ENCODE measurements at places on chromosomes 1 and 21. TPM values are rescaled to one million over a fixed set of nuclear protein-coding genes. Genes with fewer than 3 reads are reported as not detected.

DNA sequence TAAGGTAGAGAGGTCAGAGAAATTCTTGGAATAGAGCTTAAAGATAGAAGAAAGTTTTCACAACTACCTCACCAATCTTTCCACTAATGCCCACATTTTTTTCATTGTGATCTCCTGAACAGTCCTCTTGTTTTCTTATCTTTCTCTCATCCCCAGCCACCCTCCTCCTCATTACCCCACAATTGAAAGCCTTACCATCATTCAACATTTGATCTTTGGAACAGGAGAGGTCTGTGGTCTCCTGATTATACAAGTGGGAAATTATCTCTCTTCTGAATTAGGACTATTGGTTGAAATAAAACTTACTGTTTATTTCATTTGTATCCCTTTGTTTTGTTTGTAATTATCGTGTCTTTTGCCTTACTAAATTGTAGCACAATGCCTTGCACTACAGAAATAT, 29.6 kb downstream of the DNAH14 start:
- no peaks in the 10 kb centered on the region for H3K4me1 ChIP-seq
- H3K4me3 ChIP-seq = no peak overlapping the region
- H3K36me3 ChIP-seq = no peaks in the 10 kb centered on the region
- no peak overlapping the region for H3K27ac ChIP-seq

DNA sequence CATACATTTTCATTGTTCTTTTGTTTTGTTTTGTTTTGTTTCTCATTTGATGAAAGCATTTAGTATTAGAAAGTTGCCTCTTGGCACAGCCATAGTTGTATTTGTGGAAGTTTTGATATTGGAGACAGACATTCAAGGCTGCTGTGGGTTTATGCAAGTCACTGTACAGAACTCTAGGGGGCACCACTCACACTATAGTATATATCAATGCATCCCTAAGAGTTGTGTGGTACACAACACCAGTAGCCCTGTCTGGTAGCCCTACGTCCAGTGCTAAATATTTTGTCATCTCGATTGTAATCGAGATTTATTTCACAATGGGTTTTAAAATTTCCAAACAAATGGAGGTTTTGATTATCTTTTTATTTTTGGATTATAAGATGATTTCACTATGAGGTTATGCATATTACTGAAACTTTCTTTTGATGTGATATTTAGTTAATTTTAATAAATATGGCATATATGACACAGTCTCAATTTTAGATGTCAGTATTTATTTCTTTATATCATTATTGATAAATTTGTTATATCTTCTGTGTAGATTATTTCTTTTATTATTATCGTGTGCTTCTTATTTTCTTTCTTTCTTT, 112.2 kb downstream of the NR5A2 start:
- peak; percentile 91 for DNase-seq
- H3K27ac ChIP-seq = no peak overlapping the region
- no peaks in the 10 kb centered on the region for H3K36me3 ChIP-seq
- H3K27me3 ChIP-seq = no peaks in the 10 kb centered on the region
- H3K4me1 ChIP-seq = no peaks in the 10 kb centered on the region

- no peaks in the 10 kb centered on the region for H3K27me3 ChIP-seq
- no peaks in the 10 kb centered on the region for H3K36me3 ChIP-seq
- no peaks in the 10 kb centered on the region for H3K4me1 ChIP-seq
- H3K27ac ChIP-seq = no peak overlapping the region
Observed at GRCh38 chr1:208682664-208683013, 438.5 kb upstream of the PLXNA2 start.

PDPN gene
- total RNA-seq = 4.7 TPM

IQGAP3 gene
- 3.5 TPM for total RNA-seq

- H3K27me3 ChIP-seq = no peaks in the 10 kb centered on the region
- no peak overlapping the region for H3K4me3 ChIP-seq
- DNase-seq = no peak
- H3K27ac ChIP-seq = no peak overlapping the region
- no peaks in the 10 kb centered on the region for H3K36me3 ChIP-seq
Observed at GRCh38 chr1:91803847-91804545, 82.0 kb downstream of the TGFBR3 start.

GRCh38 chr1:167198518-167199133, 22.1 kb upstream of the POU2F1 start:
- no peaks in the 10 kb centered on the region for H3K4me1 ChIP-seq
- H3K4me3 ChIP-seq = no peak overlapping the region

REG4 gene
- not detected for total RNA-seq

DNA sequence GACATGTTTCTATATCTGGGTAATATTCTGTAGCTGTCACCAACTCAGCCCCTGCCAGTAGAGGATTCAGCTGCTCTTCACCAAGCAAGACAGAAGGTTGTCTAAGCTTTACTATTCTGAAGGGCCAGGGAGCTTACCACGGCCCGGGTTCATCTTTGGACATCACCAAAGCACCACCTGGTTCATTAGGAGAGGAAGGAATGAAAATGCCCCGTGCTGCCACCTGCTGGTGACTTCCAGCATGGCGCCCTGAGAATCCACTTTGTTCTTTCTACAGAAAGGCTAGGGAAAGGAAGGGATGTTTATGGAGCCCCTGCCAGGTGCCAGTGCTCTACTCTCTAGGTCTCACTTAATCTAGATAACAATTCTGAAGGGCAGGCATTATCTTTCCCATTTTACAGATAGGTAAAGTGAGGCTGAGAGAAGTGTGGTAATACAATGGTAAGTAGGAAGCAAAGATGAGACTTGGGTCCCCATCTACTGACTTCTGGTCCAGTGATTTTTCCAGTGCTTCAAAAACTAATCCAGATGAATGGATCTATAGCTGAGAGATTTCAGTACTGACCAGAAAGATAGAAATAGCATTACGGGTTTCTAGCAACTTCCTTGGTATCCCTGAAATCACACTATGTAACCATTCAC, 79.5 kb downstream of the BEND5 start:
- H3K36me3 ChIP-seq = no peaks in the 10 kb centered on the region
- H3K27ac ChIP-seq = no peak overlapping the region
- no peak for DNase-seq
- no peaks in the 10 kb centered on the region for H3K4me1 ChIP-seq
- peaks cover 2% of the 10 kb centered on the region for H3K27me3 ChIP-seq

FCGR1A gene
- not detected for total RNA-seq

DNA sequence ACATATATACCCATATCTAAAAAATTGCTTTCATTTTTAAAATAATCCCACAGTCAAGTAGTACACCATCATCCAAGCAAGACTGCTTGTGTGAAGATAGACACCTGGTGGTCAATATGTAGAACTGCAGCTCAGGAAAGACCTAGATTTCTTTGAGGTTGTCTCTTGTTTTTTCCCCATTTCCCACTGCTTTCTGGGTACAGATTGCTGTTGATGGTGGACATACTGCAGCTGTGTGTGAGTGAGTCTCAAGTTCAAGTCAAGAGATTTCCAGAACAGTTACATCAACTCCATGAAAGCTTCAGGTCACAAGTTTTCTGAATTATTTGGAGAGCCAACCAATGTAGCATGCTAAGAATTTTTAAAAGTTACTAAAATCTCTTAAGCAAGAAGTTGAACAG, 306.4 kb downstream of the DUSP10 start:
- no peak overlapping the region for H3K4me3 ChIP-seq
- peak; percentile 49 for DNase-seq
- H3K4me1 ChIP-seq = peaks cover 47% of the 10 kb centered on the region
- H3K36me3 ChIP-seq = no peaks in the 10 kb centered on the region
- peak overlapping the region; percentile 9 for H3K27ac ChIP-seq
- no peaks in the 10 kb centered on the region for H3K27me3 ChIP-seq

CD1B gene
- not detected for total RNA-seq

DNA sequence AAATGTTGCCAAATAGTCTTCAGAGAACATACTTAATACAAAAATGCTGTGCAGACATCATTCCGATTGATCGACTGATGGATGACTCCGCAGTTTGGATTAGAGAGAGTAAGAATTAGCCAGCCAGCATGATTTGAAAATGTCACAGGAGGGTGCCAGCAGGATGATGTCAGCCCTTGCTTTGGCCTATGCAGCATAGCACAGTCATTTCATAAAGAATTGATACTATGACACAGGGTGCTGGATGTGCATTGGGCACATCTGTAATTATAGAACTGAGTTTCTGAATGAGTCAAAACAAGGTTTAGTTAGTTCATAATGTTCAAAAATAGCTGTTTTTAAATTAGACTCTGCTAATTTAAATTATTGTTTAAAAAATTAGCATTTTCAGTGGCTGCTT, 21.6 kb upstream of the TRAF5 start:
- peaks cover 22% of the 10 kb centered on the region for H3K36me3 ChIP-seq
- peak; percentile 65 for DNase-seq
- H3K4me3 ChIP-seq = no peak overlapping the region
- no peaks in the 10 kb centered on the region for H3K27me3 ChIP-seq

- H3K4me3 ChIP-seq = no peak overlapping the region
- no peak for DNase-seq
- no peaks in the 10 kb centered on the region for H3K27me3 ChIP-seq
- H3K4me1 ChIP-seq = no peaks in the 10 kb centered on the region
- peaks cover 8% of the 10 kb centered on the region for H3K36me3 ChIP-seq
Observed at GRCh38 chr1:53590531-53591515, 131.6 kb downstream of the DMRTB1 start.

- no peak for DNase-seq
- H3K4me1 ChIP-seq = no peaks in the 10 kb centered on the region
- peaks cover 33% of the 10 kb centered on the region for H3K27me3 ChIP-seq
- H3K27ac ChIP-seq = no peak overlapping the region
Observed at GRCh38 chr1:110262846-110263631, 52.9 kb downstream of the KCNC4 start.

GRCh38 chr1:159803956-159804689, 2.0 kb downstream of the FCRL6 start:
- H3K4me3 ChIP-seq = no peak overlapping the region
- no peak for DNase-seq
- no peaks in the 10 kb centered on the region for H3K27me3 ChIP-seq
- peaks cover 4% of the 10 kb centered on the region for H3K4me1 ChIP-seq
- no peaks in the 10 kb centered on the region for H3K36me3 ChIP-seq

DNA sequence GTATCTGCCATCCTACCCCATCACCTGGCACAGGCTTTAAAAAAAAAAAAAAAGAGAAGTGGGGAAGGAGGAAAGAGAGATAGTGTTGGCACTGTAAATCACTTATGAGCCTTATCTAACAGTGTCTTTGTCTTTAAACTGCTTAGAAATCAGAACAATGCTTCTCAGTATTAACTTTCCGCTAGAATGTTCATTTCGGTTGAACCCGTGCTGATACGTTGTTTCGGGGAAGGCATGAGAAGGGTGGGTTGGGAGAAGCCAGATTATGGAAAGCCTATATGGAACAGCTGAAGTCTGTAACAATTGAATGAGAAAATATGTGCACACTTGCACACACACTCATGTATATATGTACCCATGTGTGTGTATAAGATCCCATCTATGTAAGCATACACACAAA, 170.8 kb downstream of the GALNT2 start:
- DNase-seq = no peak
- H3K4me1 ChIP-seq = peaks cover 11% of the 10 kb centered on the region
- H3K4me3 ChIP-seq = no peak overlapping the region
- no peak overlapping the region for H3K27ac ChIP-seq
- H3K36me3 ChIP-seq = peaks cover 7% of the 10 kb centered on the region
- no peaks in the 10 kb centered on the region for H3K27me3 ChIP-seq

GRCh38 chr1:68211761-68212380, 20.5 kb downstream of the WLS start:
- H3K4me3 ChIP-seq = no peak overlapping the region
- no peak overlapping the region for H3K27ac ChIP-seq
- peaks cover 50% of the 10 kb centered on the region for H3K4me1 ChIP-seq
- no peaks in the 10 kb centered on the region for H3K36me3 ChIP-seq

GRCh38 chr1:115728341-115728740, 40.2 kb downstream of the CASQ2 start:
- peaks cover 7% of the 10 kb centered on the region for H3K4me1 ChIP-seq
- H3K27ac ChIP-seq = peak overlapping the region; percentile 40
- H3K36me3 ChIP-seq = no peaks in the 10 kb centered on the region
- DNase-seq = no peak

Measured in osteoblast (primary cell).